ENCODE measurements at places on chromosomes 6 and 20.

DNA sequence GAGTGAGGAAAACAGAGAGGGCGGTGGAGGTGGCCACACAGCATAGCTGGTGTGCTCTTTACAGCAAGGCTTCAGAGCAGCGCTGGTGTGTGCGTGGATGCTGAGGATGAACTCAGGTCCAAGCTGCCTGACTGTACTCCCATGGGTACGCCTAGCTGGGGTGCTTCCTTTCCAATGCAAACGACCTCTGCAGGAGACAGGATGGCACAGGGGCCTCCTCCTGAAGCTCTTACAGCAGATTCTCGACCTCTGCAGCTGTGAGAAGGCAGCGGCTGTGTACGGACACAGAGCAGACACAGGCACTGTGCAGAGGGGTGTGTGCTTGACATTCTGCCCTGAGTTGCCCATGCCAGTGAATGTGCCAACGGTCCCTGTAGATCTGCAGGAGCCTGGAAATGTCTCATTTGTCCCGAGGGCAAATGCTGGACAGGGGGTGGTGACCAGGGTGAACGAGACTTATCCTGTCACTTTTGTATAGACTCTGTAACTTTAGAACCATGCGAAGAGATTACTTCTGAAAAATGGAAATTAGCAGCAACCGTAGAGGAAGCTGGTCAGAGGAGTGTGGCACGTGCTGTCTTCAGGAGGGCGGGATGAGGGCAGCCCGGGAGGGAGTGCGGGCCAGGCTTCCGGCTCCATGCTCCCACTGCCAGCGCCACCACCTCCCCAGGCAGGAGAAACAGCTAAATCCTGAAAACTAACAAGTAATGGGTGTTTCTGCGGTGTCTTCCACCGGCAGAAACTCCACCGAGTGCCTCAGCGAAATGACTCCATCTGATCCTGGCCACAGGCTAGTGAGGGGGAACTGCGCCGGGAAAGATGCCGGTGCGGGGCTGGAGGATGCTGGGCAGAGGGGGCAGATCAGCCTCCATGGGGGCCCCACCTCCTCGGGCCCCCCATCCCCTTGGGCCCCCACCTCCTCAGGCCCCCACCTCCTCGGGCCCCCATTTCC, 120.9 kb upstream of the RPS6KA2 start:
- no peak for DNase-seq

DNA sequence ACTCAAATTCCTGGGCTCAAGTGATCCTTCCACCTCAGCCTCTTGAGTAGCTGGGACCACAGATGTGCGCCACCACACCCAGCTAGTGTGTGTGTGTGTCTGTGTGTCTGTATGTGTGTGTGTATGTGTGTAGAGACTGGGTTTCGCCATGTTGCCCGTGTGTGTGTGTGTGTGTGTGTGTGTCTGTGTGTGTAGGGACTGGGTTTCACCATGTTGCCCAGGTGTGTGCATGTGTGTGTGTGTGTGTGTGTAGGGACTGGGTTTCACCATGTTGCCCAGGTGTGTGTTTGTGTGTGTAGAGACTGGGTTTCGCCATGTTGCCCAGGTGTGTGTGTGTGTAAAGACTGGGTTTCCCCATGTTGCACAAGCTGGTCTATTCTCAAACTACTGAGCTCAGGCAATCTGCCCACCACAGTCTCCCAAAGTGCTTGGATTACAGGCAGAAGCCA, 28.3 kb downstream of the CDK5RAP1 start:
- no peak for DNase-seq

GRCh38 chr6:44102527-44102926, 24.7 kb downstream of the MRPL14 start:
- DNase-seq = no peak

DNA sequence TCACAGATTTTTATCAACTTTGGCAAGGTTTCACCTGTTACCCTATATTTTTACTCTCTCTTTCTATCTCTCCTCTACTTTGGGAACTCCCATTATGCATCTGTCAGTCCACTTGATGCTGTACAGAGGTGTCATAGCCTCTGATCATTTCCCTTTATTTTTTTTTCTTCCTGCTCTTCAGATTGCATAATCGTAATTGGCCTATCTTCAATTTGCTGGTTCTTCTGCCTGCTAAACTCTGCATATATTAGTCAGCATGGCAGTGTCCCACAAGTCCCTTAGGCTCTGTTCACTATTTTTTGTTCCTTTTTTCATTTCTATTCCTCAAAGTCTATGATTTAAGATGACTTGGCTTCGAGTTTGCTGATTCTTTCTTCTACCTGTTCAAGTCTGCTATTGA, 44.7 kb upstream of the MICB start:
- DNase-seq = no peak

DNA sequence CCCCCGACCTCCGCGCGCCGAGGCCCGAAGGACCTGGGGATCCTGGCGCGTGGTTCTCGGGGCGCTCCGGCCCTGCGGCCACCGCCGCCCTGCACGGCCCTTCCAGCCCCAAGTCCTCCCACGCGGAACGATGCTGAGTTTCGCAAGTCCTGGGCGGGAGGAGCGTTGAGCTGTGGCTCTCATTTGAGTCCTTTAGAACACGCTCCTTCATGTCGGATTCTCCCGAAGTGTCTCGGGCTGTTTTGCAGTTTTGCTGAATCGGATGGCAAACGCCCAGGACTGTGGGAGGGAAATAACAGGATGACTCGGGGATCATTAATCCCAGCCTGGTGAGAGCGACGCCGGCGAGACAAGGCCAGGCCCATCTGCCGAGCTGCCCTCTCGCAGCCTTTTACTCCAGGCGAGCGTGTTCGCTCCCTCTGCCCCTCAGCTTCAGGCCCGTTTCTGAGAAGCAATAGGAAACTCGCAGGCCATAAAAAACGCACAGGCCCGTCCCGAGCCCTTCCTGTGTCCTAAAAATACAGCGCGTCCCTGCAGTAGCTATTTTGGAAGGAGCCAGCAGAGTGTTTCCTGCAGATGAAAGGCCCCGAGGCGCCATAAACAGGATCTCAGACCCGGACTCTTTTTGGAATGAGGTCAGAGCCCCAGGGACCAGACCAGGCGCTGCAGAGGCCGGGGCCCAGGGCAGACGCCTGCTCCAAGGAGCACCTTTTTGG, 153.5 kb downstream of the DLL1 start:
- no peak for DNase-seq

DNA sequence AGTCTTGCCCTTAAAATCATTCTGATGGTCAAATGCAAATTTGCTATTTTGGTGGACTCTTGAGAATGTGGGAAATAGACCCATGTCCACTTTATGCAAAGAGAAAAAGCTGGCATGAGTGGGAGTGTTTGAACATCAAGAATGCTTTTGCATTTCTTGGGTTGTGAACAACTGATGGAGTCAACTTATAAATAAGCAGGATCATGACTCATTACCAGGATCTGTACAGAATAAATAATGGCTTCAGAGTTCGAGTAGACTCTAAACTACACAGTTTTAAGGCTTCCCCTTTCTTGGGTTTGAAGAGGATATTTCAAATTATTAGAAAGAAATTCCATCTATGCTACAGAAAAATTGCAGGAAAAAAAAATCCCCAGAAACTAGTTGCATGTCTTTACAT, 195.5 kb downstream of the EYA4 start:
- no peak for DNase-seq

GRCh38 chr20:25136643-25137559, 55.0 kb upstream of the VSX1 start:
- DNase-seq = no peak

DNA sequence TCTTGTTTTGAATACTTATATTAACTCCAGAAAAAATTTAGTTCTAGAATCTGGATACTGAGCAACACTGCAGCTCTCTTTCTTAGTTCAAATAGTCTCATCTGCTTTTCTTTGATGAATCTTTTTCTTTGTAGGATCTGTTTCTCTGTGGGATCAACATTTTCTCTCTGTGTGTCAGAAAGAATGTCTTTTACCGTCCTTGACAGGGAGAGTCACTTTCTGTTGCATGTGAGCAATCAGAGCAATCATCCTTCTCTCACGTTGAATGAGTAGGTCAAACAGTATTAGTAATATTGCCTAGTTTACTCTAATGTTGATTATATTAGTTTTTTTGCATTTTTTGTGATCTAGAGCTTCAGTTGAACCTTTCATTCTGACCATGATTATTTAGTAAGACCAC, 130.9 kb downstream of the TRMT11 start:
- no peak for DNase-seq

- no peak for DNase-seq
These were observed 64.0 kb upstream of the KCNK16 start for GRCh38 chr6:39386487-39386886.

DNA sequence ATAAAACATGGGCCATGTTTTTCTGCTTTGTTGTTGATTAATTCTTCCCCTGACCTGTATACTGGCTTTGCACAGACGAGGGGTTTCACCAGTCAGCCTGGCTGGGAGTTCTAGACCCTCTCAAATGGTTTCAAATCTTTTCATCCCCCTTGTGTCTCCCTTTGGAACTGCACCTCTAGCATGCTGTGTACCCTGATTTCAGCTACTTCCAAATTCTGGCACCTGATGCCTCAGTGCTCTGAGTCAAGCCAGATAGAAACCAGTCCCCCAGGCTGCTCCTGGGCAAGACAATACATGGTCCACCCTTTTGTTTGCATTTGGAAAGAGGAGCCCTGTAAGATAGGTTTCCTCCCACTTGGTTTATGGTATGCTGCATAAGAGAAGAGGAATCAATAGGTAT, 290.2 kb downstream of the BTBD3 start:
- DNase-seq = no peak

GRCh38 chr6:137173501-137173900, at the start of gene IL22RA2:
Gene IL22RA2, minus strand, starts transcription at chr6:137173644. Its CDS starts 11,895 bp downstream, at chr6:137161749.
- no peak for DNase-seq

- DNase-seq = no peak
These were observed 7.2 kb downstream of the RIN2 start for GRCh38 chr20:19765266-19765665.

DNA sequence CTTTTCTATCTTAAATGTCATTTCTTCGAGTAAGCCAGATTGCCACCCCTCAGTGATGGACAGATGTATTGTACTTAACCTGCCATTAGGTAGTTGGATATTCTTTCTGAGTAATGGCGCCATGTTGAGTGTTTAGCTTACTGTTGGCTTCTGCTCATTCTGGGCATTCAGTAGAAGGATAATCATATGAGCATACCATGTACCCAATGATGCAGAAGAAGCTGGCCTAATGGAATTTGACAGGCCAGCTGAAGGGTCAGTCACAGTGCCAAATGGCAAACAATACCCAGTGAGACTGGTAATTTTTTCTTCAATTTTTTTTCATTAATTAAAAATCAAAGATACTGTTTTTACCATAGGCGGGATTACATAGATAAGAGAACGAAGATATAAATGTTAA, 1010.8 kb upstream of the EYS start:
- no peak for DNase-seq

- no peak for DNase-seq
These were observed 117.2 kb downstream of the BACH2 start for GRCh38 chr6:90179190-90180169.

DNA sequence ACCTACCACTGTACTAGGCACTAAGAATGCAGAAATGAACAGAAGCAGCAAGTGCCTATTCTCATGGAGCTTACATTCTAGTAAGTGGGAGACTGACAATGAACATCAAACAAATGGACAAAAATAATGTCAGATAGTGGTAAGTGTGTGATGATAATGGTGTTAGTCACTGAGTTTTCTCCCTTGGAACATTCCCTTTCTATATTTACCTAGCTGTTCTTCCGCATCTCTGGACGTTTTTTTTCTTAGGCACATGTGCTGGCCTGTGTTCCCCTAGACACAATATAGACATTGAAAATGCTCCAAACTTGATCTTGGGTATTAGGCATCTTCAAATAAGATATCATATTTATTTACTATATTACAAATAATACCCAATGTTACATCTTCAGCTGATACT, 218.1 kb upstream of the GJE1 start:
- no peak for DNase-seq

DNA sequence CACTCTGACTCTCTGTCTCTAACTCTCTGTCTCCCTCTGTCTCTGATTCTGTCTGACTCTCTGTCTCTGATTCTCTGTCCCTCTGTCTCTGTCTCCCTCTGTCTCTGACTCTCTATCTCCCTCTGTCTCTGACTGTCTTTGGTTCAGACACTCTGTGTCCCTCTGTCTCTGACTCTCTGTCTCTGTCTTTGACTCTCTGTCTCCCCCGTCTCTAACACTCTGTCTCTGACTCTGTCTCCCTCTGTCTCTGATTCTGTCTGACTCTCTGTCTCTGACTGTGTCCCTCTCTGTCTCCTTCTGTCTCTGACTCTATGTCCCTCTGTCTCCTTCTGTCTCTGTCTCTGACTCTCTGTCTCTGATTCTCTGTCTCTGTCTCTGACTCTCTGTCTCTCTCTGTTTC, 21.7 kb upstream of the NOL4L start:
- DNase-seq = no peak

- no peak for DNase-seq
These were observed 104.3 kb downstream of the EDN3 start for GRCh38 chr20:59404749-59405148.

DNA sequence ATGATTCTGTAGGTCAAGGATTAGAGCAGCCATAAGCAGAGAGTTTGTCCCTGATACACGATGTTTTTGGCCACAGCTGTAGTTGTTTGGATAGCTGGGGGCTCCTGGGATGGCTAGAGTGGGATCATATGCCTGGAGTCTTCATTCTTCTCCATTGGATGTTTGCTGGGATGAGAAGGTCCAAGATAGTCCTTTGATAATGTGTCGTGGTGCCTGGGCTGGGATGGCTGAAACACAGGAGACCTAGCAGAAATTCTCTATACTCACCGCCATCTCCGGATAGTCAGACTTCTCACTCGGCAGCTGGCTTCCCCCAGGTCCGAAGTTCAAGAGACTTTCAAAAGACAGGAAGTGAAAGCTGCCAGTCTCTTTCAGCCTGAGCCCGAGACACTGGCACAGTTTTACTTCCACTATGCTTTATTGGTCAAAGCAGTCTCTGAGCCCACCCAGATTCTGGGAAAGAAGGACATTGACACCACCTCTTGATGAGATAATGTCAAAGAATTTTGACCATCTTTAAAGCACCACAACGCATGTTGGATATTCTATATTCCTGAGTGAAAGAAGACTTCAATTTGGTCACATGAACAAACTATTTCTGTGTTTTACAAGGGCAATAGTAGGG, 16.0 kb downstream of the MARCKS start:
- no peak for DNase-seq

DNA sequence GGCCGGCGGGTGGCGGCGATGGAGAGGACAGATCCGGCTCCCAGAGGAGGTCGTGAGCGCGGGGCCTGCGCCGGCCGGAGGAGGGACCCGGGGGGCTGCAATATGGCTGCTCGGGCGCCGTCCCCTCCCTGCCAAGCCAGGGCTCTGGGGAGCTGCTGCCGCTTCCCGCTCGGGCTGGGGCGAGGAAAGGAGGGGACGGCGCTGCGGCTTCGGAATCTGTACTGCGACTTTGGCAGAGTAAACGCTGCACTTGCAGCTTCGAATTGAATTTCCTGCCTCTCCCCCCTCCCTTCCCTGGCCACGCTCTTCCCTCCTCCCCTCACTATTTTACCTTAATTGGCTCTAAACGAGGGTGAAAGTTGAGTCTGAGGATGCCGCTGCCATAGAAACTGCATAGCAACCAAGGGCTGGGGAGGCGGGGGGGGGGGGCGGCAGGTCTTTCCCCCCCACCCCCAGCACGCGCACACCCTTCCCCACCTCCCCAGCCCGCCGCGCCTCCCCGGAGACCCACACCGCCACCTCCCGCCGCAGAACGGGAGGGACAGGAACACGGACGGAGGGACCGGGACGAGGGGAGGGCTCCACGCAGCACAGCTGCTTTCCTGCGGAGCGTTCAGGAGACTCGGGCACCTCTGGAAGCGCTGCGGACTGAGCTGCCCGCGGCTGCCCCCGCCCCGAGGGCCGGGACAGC, 93.9 kb downstream of the RNASET2 start:
- DNase-seq = no peak

All from HuH-7.5 (cell line).